ENCODE measurements at places on chromosomes 4 and X. TPM values are rescaled to one million over a fixed set of nuclear protein-coding genes. Genes with fewer than 3 reads are reported as not detected.

GRCh38 chrX:132461886-132462285 is 27.0 kb downstream of the MBNL3 start:
- DNase-seq, result no peak
- H3K4me3 ChIP-seq, result no peak overlapping the region
- no peaks in the 10 kb centered on the region for H3K36me3 ChIP-seq
- no peaks in the 10 kb centered on the region for H3K4me1 ChIP-seq
- H3K27ac ChIP-seq, result no peak overlapping the region

DNA sequence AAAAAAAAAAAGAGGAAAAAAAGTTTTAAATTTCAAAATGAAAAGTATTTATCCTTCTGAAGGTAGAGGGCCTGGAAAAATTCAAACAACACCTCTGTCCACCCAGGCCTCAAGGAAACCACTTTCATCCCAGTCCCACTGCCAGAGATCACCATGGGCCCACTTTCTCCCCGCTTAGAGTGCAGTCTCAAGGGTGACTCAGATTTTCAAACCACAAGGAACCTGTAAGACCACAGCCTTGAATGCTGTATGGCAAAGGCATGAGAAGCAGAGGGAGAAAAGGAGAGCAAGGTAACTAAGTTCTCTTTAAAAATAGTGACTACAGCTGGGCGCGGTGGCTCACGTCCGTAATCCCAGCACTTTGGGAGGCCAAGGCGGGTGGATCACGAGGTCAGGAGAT is 87.9 kb upstream of the PACRGL start:
- H3K4me1 ChIP-seq, result no peaks in the 10 kb centered on the region
- no peak overlapping the region for H3K4me3 ChIP-seq
- H3K27ac ChIP-seq, result no peak overlapping the region
- DNase-seq, result no peak
- H3K36me3 ChIP-seq, result no peaks in the 10 kb centered on the region

DNA sequence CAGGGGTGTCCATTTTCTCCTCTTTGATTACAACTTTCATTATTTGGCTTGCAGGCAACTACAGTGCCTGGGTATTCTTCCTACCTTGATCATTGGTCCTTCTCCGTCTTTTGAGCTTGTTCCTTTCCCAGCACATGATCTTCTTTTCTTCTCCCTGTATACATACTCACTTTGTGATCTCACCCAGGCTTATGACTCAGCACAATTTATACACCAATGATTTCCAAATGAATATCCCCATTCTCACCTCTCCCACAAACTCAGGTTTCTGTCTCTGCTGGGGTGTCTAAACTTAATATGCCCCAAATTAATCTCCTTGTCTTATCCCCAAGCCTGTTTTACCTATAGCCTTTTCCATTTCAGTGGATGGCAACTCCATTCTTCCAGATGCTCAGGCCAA is 19.5 kb upstream of the C4orf54 start:
- no peaks in the 10 kb centered on the region for H3K36me3 ChIP-seq
- no peak for DNase-seq
- no peak overlapping the region for H3K4me3 ChIP-seq
- H3K27me3 ChIP-seq, result no peaks in the 10 kb centered on the region
- H3K4me1 ChIP-seq, result no peaks in the 10 kb centered on the region

GRCh38 chr4:138164208-138164607 is 77.9 kb downstream of the SLC7A11 start:
- no peaks in the 10 kb centered on the region for H3K36me3 ChIP-seq
- no peaks in the 10 kb centered on the region for H3K4me1 ChIP-seq
- no peak overlapping the region for H3K27ac ChIP-seq
- no peaks in the 10 kb centered on the region for H3K27me3 ChIP-seq

- no peaks in the 10 kb centered on the region for H3K36me3 ChIP-seq
- DNase-seq, result no peak
These were observed 359.4 kb downstream of the ARAP2 start for GRCh38 chr4:35884714-35885480.

- no peak within 1 kb of the TSS for H3K27ac ChIP-seq
- no peaks in the 10 kb centered on the region for H3K27me3 ChIP-seq
- no peaks in the 10 kb centered on the region for H3K36me3 ChIP-seq
- H3K4me3 ChIP-seq, result no peak within 1 kb of the TSS
- no peaks in the 10 kb centered on the region for H3K4me1 ChIP-seq
- DNase-seq, result no peak
These were observed at the start of gene EVC2 for GRCh38 chr4:5708449-5709206. EVC2 (minus strand) TSS chr4:5708559; CDS start chr4:5708513, 46 bp downstream.

DNA sequence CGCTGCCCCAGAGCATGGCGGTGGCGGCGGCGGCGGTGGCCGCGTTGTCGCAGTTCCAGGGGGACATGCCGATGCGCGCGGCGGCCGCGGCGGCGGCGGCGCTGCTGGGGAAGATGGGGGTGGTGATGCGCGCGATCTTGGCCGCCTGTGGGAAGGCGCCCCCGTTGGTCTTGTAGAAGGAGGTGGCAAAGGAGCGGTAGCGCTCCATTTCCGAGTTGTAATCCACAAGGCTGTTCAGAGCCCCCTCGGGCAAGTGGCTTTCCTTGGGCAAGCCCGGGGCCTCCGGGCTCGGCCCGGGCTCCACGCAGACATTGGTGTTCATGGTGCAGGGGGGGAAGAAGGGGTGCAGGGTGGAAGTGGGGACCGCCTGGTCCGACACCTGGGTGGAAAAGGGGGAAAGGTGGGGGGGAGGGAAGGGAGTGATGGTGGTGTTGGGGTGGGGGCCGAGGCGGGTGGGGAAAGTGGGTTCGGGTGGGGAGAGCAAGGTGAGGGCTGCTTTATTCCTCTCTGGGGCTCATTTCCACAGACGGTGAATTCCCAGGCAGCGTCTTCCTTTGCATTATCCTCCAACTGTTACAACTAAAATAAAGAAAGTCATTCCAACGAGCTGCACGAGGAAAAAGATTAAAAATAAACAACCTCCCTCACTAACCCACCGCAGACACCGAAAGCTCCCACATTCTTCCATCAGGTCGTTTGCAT is 3.1 kb downstream of the CXXC4 start:
- H3K4me3 ChIP-seq, result peak overlapping the region; percentile 27
- H3K36me3 ChIP-seq, result no peaks in the 10 kb centered on the region
- DNase-seq, result no peak
- H3K4me1 ChIP-seq, result peaks cover 13% of the 10 kb centered on the region
- H3K27me3 ChIP-seq, result peaks cover 20% of the 10 kb centered on the region

- no peak overlapping the region for H3K27ac ChIP-seq
- no peak overlapping the region for H3K4me3 ChIP-seq
- DNase-seq, result peak; percentile 6
- no peaks in the 10 kb centered on the region for H3K36me3 ChIP-seq
These were observed 21.6 kb downstream of the TSPAN6 start for GRCh38 chrX:100615005-100615404.

- no peaks in the 10 kb centered on the region for H3K36me3 ChIP-seq
- no peaks in the 10 kb centered on the region for H3K4me1 ChIP-seq
- H3K4me3 ChIP-seq, result no peak overlapping the region
- no peak for DNase-seq
These were observed 187.7 kb downstream of the GPAT3 start for GRCh38 chr4:83723609-83724008.

DNA sequence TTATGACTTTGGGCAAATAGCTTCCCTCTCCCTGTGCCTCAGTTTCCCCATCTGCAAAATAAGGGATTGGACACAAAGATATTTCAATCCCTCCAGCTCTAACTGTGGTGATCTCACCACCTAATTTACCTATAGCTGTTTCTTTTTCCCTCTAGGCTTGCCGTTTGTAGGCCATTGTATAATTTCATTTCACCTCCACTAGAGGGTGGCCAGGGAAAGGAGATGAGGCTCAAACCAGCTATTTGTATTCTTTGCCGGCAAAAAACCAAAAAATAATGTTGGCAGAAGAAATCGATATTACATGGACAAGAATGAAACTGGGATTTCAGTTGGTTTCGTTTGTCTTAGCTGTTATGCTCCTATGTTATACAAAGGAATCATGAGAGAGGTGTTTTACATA is 36.1 kb upstream of the DOCK11 start:
- peak; percentile 34 for DNase-seq
- no peaks in the 10 kb centered on the region for H3K36me3 ChIP-seq
- no peaks in the 10 kb centered on the region for H3K4me1 ChIP-seq

- H3K4me3 ChIP-seq, result no peak overlapping the region
- no peak overlapping the region for H3K27ac ChIP-seq
- no peaks in the 10 kb centered on the region for H3K4me1 ChIP-seq
- no peak for DNase-seq
- H3K36me3 ChIP-seq, result no peaks in the 10 kb centered on the region
- H3K27me3 ChIP-seq, result no peaks in the 10 kb centered on the region
These were observed 79.2 kb downstream of the FBXL5 start for GRCh38 chr4:15575966-15576365.

GRCh38 chr4:144647590-144647989 is 1.6 kb downstream of the HHIP start:
- no peak for DNase-seq
- no peaks in the 10 kb centered on the region for H3K36me3 ChIP-seq
- H3K27ac ChIP-seq, result no peak overlapping the region
- H3K27me3 ChIP-seq, result no peaks in the 10 kb centered on the region

- H3K36me3 ChIP-seq, result no peaks in the 10 kb centered on the region
- H3K4me3 ChIP-seq, result no peak overlapping the region
- DNase-seq, result no peak
These were observed 39.1 kb downstream of the NHS start for GRCh38 chrX:17414027-17414658.

DNA sequence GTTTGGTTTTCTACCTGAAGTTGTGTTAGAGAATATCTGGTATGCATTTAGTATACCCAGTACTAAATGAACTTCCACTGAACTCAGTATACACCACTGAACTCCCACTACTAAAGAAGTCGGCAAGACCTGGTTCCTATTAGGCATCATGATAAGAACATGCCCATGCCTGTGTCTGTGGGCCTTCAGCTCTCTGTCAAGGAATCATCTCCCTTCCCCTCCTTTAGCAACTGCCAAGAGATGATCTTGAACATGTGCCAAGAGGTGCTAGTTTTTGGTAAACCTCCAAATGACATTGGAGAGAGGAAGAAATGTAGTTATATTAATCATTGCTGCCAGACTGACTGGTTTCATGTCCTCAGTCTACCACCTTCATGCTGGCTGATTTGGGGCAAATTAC is 113.2 kb downstream of the ATP10D start:
- H3K4me1 ChIP-seq, result no peaks in the 10 kb centered on the region
- H3K27ac ChIP-seq, result no peak overlapping the region
- no peak overlapping the region for H3K4me3 ChIP-seq
- no peaks in the 10 kb centered on the region for H3K36me3 ChIP-seq

The ARR3 gene
- not detected for total RNA-seq

The UGT2B17 gene
- not detected for total RNA-seq

The MAGEA4 gene
- not detected for total RNA-seq

The MAGEC1 gene
- not detected for total RNA-seq

The ART3 gene
- total RNA-seq, result not detected

Measured in naive thymus-derived CD4-positive, alpha-beta T cell (primary cell).